Kidney (tissue), 22 donors: ENCODE measurements at places on chromosomes 5 and 9.

GRCh38 chr9:27787891-27788290 lies 214.6 kb upstream of the C9orf72 start:
- DNase-seq: no peak

DNA sequence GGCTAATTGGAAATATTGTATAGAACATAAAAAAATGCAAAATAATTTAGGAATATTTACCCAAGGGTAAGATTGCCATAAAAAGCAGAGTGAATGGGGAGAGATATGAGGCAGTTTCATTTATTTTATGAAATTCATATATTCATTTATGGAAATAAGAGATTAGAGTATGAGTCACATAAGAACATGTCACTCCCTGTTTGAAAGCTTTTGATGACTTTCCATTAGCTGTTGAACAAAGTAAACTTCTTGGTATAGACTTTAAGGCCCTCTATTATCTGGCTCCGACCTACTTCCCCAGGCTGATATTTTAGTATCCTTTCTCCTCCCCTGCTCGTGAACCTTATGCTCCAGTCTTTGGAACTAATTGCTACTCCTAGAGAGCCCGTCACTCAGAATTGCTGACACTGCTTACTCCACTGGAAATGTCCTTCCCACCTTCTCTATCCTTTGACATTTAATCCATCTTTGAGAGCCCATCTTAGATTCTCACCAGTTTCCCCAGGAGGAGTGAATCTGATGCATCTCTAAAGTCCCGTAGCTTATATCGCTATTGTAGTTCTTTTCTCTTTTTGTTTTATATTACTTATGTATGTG lies 8.9 kb upstream of the ACTBL2 start:
- DNase-seq: no peak

DNA sequence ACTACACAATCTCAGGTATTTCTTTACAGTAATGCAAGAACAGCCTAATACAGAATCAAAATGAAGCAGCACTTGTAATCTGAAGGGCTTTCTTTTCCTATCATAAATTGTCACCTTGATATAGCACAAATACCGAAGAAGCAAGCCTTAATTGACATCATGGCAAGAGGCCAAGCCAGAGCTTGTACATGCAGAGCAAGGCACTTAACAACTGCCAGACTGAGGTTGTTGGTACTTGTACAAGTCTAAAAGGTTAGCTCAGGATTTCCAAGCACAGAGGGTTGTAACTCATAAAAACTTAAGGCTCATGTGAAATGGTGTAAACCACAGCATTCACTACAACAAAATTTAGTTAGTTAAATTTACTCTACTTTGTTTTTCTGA lies 158.8 kb upstream of the SPEF2 start:
- DNase-seq: no peak

DNA sequence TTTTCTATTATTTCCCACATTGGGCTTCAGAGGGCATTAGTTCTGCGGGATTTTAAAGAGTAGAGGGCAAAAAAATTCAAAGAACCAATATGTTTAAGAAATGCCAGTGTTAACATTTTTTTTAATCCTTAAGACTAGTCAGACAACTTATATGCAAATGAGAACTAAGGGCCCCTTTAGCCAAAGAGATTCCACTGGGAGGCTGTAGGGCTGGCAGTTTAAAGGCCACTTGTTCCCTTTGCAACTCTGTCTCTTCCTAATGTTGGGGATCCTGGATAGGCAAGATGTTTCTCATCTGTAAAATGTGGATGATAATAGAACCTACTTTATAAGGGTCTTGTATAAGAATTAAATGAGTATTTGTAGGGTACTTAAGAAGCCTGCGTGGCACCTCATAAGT lies 1395.9 kb downstream of the PTPRD start:
- DNase-seq: no peak

DNA sequence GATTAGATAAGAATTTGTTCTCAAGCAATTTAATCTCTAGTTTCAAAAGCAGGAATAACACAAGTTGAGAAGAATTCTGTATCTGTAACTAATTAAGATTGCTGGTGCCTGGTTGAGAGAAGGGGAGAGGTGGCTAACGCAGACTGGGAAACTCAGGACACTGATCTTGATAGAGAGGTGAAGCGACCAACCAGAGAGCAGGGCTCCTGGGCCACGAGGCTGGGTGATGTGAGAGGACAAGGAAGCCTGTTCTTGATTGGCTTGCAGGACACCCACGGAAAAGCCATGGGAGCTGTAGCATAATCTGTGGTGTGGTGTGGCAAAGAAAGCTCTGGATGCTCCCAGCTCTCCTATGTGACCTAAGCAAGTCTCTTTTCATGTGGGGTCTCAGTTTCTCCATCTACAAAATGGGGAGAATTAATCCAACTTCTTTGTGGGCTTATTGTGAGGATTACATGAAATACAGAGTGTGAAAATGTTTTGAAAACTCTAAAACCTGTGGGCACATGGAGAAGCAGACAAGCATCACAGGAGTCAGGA lies 594.1 kb upstream of the BRINP1 start:
- DNase-seq: peak; percentile 75
